Activated T-cell treated with anti-CD3 and anti-CD28 coated beads, Interleukin-2, amount 50 U/mL, for 4 hours (primary cell): ENCODE measurements at places on chromosomes 5 and 9.

GRCh38 chr9:79501546-79501945 lies 70.2 kb upstream of the TLE4 start:
- DNase-seq = no peak

DNA sequence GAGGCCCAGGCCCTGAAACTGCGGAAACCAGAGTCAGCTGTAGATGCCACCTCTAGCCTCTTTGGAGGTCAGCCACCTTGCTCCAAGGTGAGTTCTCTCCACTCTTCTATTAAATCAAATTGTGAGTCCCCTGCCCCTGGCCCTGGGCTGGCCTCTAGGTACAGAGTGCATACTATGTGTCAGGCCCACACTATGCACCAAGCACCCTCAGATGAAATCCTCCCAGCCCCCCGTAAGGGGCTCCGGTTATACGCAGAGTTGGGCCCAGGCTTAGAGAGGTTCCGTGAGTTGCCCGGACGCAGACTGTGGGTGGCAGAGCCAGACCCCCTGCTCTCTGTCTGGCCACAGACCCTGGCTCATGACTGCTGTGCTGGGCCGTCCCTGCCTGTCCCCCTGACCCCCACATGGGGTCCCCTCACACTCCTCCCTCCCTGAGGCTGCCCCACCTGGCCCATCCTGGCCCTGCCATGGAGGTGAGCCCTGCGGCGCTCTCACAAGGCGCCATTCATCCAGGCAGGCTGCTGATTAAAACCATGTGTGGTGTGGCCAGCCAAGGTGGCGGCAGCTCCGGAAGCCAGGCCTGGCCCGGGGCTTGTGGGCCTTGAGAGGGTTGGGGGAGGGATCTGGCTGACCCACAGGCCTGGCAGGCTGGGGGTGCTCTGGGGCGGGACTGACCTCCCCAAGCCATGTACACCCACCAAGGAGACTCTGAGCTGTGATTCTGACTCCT lies 65.5 kb upstream of the SYNPO start:
- DNase-seq = no peak

GRCh38 chr9:126953041-126953809 lies 38.6 kb downstream of the RALGPS1 start:
- no peak for DNase-seq

DNA sequence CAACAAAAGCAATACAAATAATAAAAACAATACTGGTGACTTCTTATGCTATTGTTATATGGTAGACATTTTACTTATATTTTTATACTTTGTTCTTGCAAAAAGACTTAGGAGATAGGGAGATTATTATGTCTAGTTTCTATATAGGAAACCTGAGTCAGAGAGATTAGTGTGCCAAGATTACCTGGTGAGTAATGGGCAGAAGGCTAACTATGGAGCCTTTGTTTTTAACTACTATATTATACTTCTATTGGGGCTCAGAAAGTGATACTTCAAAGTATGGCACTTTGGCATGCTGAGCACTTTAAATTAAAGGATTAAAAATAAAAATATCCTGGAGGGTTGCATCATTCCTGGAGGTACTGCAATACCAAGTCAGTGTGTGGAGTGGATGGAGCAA lies 117.5 kb upstream of the CLINT1 start:
- DNase-seq = no peak

DNA sequence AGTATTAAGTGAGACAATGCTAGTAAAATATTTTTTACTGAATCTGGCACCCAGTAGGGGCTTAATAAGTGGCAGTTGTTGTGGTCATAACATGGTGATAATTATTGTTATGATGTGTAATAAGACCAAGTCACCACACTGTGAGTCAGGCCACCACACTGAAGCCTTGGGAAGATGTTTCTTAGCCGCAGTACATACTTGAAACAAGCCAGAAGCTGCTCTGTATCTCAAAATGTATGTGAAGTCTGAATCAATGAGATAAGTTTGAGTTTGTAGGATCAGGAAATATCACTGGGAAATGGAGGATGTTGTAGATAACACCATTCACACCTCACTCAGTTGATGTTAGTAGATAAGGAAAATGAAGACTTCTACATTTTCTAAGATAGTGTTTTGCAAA lies 51.3 kb upstream of the PTPN3 start:
- no peak for DNase-seq

DNA sequence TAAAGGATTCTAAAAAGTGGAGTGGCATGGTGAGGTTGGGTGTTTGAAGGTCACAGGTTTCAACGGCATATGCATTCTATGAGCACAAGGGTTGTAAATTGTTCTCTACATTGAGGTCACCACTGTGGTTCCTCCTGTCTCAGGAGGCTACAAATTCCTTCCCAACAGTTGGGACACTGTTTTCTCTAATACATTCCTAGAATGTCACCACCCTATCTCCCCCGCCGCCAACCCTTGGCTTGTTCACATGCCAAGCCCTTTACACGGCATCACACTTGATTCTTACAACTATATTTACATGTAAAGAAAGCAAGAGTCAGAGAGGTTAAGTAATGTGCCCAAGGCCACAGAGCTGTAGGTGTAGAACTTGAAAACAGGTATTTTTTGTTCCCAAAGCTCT lies 315.1 kb downstream of the RAB3C start:
- no peak for DNase-seq

DNA sequence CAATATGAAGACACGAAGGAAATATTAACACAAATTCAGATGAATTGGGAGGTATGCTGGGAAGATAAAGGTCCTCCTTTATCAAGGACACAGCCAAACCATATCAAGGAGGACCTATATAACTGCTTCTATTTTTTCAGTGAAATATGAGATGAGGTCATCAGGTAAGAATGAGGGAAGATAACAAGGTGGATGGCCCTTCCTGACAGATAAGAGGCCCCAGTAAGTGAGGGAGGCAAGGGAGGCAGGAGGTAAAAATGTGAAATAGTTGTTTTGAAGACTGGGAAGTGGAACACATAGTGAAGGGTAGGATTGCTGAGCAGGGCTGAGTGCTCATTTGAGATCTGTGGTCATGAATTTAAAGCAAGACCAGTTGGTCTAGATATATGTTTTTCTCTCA lies 60.0 kb upstream of the FOXE1 start:
- no peak for DNase-seq

DNA sequence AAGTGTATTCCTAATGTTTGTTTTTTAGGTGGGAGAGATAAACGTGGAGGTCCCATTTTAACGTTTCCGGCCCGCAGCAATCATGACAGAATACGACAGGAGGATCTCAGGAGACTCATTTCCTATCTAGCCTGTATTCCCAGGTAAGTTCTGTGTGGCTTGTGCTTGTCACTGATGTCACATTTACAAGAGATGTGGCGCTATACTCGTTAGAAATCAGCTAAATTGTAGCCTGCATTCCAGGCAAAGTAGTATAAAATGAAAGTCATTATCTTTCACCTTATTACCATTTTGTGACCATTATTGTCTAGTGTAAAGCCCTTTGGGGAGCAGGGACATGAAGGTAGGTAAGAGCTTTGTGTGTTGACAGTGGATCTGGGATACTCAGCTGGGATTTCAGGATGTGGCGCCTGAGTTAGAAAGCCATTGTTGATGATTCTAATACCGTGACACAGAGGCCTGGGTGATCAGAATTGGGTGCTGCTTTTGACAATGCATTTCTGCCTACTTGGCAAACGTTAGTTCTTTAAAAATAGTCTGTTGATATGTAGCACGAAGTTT lies 137.2 kb downstream of the TRIO start:
- DNase-seq = no peak

GRCh38 chr9:306907-307306 lies 92.2 kb downstream of the DOCK8 start:
- DNase-seq = peak; percentile 47

DNA sequence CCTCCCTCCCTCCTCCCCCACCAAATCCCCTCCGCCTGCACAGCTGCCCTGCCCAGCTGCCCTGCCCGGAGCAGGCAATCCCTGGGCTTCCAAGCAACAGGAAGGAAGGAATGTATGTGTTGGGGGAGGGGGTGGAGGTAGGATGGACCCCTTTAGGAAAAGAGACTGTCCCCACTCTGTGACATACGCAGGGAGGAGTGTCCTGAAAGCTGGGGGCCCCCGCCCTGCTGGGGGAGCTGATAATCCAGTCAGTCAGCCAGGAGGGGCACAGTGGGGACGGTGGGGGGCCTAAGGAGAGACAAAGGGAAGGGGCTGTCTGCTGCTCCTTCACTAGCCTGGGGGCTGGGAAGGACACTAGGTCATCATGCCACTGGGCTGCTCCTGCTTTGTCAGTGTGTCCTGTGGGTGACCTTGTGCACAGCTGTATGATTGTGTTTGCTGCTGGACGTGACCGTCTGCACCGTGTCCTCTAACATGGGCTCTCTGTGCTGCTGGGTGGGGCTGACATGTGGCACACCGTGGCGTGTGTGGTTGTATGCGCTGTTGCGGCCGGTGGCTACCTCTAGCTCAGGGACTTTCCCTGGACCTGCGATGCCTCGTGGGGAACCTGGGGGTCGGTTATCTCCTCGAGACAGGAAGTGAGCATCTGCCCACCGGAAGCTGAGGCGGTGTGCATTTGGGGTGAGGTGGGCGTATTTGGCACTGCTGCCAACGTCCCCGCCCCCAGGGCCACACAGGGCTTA lies 3.0 kb downstream of the N4BP3 start:
- DNase-seq = peak; percentile 63

- no peak for DNase-seq
Measured at GRCh38 chr5:148729182-148729581, 74.9 kb upstream of the HTR4 start.

- DNase-seq = no peak
Measured at GRCh38 chr9:91408475-91408874, 15.2 kb downstream of the NFIL3 start.

DNA sequence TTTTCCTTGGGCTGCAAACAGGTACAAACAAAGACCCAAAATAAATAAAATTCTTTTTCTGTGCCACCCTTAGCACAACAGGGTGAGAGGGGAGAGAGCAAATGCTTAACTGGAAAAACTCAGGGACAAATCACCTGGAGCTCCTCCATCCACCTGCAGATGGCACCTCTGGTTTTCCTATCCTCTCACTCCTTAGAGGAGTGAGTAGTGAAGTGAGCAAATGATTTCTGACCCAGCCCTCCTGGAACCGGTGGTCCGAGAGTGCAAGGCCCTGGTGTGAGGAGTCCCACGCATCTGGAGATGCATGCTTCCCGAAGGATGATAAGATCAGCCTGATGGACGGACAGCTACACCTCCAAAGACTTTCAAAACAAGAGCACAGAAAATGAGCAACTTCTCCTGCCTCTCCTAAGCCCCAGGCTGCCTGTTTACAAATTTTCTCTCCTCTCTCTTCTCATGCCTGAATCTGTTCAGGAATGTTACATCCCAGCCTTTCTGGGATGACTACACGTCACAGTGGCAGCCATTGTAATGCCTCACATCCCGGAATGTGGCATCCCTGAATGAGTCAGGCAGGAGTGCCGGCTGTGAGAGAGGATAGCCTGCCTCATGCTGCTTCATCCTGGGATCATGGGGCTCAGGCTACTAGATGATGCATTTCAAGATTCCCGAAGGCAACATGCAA lies 86.4 kb downstream of the ADRB2 start:
- no peak for DNase-seq

- peak; percentile 21 for DNase-seq
Measured at GRCh38 chr9:92807757-92808725, 43.4 kb upstream of the BICD2 start.

DNA sequence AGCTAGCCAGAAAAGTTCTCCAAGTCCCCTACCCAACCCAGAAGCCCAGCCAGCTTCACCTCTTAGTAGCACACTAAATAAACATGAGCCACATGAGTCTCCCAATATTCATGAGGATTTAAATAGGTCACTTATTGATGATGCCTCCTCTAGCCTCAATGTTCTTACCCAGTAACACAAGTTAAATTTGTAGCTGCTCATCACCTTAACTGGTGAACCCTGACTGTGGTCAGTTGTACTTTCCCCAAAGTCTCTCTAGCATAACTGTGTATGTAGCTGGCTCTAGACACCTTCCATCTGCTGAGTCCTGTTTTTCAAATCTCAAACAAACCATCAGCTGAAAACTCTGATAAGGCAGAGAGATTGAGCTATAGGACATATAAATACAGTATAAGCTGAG lies 100.3 kb upstream of the ELAVL2 start:
- DNase-seq = no peak

DNA sequence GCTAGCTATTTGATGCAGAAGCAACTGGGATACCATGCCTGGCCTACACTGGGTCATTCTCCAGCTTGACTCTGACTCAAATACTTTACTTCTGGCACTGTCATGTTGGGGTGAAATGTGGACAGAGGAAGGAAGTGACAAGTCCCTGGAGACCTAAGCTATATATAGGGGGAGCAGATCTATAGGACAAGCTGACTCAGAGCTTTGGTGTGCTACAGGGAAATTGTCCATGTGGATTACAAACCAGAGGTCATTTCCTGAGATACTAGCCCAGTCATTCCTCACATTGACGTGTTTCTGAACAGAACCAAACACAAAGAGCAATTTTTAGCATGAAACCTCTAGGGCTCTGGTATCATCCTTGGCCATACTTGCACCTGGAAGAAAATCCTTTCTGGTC lies 531.6 kb upstream of the CLINT1 start:
- no peak for DNase-seq

DNA sequence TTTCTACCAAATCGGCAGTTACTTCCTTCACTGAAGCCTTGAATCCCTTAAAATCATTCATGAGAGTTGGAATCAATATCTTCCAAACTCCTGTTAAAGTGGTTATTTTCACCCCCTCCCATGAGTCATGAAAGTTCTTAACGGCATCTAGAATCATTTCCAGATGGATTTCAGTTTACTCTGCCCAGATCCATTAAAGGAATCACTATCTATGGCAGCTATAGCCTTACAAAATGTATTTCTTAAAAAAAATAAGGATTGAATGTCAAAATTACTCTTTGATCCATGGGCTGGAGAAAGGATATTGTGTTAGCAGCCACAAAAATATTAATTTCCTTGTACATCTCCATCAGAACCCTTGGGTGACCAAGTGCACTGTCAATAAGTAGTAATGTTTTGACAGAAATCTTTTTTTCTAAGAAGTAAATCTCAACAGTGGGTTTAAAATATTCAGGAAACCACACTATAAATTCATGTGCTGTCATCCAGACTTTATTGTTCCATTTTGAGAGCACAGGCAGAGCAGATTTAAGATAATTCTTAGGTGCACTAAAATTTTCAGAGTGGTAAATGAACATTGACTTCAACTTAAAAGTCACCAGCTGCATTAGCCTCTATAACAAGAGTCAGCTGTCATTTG lies 767.7 kb downstream of the DTWD2 start:
- DNase-seq = no peak

DNA sequence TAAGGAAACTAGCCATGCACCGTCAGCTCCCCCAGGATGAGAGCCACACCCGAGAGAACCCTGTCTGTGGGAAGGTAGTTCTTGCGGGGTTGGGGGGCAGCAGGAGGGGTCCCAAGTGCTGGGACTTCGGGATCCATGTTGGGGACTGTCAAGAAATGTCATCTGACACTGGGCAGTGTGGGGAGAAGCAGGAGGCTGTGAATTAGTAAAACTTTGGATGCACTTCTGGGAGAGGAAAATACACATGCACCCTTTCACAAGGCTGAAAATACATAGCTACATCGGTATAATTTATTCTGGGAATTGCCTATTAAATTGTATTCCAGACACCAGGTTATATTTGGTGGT lies 109.6 kb upstream of the RPS23 start:
- no peak for DNase-seq
